Effector CD8-positive, alpha-beta T cell (primary cell): ENCODE measurements at places on chromosomes 13 and 19.

- peak; percentile 23 for DNase-seq
These were observed 26.3 kb downstream of the ZNF844 start for GRCh38 chr19:12090807-12091206.

GRCh38 chr19:38993271-38993670 lies 17.7 kb upstream of the FBXO17 start:
- no peak for DNase-seq

DNA sequence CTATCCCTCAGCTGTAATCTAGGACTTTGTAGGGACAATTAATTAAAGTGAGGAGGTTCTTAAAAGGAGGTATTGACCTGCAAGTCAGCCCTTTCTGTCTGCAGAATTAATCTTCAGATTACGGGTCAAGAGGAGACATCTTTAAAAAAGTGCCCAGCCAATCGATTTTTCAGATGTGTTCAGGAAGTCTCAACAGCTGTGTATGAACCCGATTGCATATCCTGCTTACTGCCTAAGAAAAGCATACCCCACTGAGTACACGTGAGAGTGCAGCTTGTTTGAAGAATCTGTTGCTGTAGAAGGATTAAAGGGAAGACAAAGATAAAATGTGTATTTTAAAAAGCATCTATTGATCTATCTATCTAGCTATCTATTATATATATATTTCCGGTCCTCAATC lies 1194.5 kb downstream of the UQCRFS1 start:
- no peak for DNase-seq

DNA sequence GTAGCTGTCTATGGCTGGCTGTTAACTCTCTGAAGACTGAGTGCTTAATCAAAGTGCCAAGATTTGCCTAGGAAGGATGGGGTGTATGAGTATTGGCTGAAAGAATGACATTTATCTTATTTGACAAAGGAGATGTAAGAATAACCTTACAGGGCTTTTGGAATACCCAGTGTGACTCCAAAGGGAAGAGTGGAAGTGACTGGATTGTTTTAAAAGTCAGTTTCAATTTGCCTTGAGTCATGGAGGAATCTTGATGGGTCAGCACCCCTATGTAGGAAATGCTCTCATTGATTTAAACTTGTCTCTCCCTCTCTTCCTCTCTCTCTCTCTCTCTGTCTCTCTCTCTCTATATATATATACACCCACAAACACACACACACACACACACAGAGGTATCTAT lies 118.4 kb upstream of the CLDN10 start:
- no peak for DNase-seq

- DNase-seq = no peak
These were observed 197.1 kb upstream of the TSHZ3 start for GRCh38 chr19:31546205-31546960.

- DNase-seq = no peak
These were observed 11.8 kb downstream of the COL4A2 start for GRCh38 chr13:110318920-110319319.

DNA sequence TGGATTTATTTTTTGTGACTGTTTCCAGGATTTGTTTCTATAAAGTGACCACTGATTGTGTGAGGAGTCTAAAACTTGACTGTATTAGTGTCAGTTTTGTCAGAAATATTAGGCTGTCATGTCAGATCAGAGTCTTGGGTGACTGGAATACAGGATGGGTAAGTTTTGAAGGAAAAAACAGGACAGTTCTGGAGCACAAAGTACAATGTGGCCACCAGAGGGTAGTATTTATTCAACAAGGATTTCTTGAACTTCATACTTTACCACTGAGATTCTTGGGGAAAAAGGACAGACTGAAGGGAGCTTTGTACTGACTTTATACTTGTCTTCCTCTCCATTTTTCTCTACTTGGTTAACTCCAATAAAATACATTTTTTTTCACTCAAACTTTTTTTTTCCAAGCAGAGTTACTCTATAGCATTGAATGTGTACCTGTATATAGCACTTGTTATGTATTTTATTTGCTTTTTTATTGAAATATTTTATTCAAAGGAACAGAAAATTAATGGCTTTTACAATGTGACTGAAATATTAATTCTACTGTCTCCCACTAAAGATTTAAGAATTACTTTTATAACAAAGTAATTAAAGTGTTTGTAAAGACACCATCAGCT lies 51.1 kb downstream of the LMO7 start:
- no peak for DNase-seq

DNA sequence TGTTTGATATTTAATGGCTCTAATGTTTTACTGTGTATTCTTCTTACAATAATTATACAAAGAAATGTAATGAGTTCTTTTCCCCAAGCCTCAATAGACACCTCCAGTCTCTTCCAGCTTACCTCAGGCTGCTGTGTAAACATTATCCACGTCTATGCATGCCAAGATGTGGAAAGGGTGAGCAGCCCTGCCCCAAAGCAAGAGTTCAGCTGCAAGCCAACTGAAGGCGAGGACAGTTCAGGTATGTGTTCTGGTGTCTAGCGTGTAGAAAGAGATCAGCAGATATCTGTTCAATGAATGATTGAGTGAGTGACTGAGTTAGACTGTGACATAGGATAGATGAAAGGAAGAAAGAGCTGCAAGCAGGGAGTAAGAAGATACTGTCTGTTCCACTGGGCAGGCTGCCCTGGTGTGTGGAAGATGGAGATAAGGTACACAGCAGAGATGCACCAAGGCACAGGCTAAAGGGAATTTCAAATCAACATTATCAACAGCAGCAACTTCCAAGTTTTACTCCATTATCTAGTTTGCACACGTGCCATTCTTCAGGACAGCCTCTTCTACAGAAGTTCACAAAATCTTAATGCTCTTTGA lies 66.0 kb downstream of the LATS2 start:
- DNase-seq = no peak

GRCh38 chr13:99828123-99828522 lies 143.4 kb downstream of the ZIC5 start:
- DNase-seq = no peak

- DNase-seq = no peak
These were observed 46.9 kb downstream of the ITGBL1 start for GRCh38 chr13:101499406-101499805.

GRCh38 chr13:83229574-83230305 lies 652.5 kb downstream of the SLITRK1 start:
- DNase-seq = no peak

DNA sequence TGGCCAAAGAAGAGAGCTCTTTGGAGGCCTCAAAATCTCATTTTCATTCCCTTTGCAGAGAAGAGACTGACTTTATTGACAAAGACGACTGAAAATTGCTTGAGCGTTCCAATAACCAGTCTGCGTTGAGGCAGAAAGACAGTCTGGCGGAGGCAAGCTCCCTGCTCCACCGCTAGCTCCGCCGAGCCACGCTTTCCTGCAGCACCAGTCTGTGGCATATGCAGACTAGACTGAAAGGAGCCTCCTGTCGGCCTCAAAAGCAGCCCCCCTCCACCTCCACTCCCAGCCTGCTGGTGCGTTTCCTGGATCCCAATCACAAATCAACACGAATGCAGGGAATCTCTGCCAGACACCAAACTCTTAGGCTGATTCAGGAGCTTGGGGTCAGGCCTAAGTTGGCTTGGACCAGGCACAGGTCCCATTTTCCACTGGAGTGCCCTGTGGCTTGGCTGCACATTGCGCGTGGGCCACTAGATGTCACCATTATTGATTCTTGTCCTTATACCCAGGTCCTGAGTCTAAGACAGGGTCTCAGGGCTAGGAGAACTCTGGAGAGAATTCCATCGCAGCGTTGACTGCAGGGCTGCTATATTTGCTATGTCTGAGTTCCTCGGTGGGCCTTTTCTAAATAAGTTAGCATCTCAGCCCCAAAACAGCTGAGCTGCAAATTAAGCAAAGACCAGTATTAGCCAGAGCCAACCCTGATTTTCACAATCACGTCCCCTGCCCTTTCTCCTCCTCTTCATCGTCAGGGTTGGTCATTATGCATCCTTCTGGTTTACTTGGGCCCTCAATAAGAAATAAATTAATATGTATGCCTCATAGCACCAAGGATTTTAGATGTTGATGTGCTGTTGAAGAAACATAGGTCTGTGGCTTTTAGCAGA lies 5.2 kb upstream of the ZNF507 start:
- peak; percentile 26 for DNase-seq

GRCh38 chr19:9362905-9363304 lies at the start of gene ZNF177:
Gene ZNF177, plus strand, starts transcription at chr19:9363013. Its CDS starts 15,299 bp downstream, at chr19:9378312.
- DNase-seq = no peak

DNA sequence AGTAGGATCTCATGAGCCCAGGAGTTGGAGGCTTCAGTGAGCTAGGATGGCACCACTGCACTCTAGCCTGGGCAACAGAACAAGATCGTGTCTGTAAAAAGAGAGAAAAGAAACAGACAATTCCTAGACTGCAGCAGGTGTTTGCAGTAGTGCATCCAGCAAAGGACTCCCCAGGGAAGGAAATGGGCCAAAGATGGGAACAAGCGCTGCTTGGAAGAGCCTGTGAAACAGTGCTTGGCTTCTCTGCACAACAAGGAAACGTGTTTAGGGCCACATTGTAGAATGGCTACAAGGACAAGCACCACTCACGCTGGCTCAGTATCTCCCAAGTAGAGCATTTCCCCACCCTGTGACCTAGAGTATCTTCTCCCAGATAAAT lies 35.5 kb upstream of the LDLR start:
- DNase-seq = no peak

DNA sequence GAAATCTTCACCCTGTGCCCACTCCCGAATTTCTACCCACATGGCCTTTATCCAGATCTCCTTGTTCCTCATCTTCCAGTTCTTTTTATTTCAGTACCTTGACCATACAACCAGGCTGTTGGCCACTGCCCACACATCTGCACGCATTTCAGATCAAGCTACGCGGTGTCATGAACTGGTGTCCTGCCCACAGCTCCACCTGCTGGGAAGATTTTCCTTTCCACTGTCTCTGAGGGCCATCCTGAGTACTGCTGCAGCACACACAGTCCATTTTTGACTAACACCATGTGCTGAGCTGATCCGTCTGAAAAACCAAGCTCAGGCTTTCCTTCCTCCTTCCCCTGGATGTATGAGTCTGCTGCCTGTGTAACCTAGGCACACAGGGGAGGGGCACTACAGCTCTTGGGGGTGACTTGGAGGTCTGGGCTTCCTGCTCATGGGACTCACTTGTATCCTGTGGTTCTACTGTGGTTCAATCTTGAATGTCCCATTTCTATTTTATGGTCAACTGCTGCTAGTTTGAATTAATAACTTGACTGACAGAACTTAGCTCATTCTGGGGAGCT lies 71.9 kb downstream of the WASF3 start:
- DNase-seq = no peak

- DNase-seq = no peak
These were observed 67.3 kb upstream of the KLF12 start for GRCh38 chr13:74201530-74201929.

- no peak for DNase-seq
These were observed 17.3 kb downstream of the NUFIP1 start for GRCh38 chr13:44971656-44972595.

DNA sequence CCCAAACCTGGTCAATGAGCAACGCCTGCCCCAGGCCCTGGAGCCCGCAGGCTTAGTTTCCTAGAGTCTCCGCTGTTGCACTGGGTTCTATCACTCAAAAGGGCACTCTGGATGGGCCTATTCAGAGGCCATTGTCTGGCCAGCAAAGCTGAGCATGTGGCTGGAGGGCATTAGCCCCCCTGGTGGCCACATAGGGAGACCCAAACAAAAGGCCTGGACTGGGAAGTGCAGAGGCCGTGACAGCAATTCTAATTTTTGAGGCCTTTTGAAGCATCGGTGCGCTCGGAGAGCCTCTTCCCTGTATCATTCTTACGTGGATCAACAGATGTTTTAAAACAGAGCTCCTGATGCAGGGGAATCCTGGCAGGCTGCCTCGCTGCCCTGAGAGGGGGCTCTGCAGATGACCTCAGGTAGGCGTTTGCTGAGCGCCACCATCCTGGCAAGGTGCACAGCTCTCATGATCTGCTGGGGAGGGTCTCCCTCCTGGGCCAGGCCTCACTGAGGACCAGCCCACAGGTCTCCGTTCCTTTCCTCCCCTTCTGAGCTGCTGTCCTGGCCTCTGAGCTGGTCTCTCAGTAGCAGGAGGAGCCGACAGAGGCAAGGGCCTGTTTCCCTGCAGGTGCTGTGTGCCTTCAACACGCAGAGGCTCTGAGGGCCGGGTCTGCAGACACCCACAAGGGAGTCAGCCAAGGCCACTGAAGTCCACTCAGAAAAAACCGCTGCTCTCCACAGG lies 190.5 kb downstream of the URI1 start:
- DNase-seq = no peak

DNA sequence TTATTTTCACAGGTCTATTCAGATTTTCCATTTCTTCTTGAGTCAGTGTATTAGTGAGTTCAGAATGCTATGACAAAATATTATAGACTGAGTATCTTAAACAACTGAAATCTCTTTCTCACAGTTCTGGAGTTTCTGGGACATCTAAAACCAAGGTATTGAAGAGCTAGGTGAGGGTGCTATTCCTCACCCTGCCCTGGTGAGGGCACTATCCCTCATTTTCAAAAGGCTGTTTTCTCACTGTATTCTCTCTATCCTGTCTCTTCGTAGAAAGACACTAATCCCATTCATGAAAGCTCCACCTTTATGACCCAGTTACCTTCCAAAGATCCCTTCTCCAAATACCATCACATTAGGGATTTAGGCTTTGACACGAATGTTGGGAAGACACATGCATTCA lies 1617.1 kb downstream of the PCDH9 start:
- DNase-seq = no peak

DNA sequence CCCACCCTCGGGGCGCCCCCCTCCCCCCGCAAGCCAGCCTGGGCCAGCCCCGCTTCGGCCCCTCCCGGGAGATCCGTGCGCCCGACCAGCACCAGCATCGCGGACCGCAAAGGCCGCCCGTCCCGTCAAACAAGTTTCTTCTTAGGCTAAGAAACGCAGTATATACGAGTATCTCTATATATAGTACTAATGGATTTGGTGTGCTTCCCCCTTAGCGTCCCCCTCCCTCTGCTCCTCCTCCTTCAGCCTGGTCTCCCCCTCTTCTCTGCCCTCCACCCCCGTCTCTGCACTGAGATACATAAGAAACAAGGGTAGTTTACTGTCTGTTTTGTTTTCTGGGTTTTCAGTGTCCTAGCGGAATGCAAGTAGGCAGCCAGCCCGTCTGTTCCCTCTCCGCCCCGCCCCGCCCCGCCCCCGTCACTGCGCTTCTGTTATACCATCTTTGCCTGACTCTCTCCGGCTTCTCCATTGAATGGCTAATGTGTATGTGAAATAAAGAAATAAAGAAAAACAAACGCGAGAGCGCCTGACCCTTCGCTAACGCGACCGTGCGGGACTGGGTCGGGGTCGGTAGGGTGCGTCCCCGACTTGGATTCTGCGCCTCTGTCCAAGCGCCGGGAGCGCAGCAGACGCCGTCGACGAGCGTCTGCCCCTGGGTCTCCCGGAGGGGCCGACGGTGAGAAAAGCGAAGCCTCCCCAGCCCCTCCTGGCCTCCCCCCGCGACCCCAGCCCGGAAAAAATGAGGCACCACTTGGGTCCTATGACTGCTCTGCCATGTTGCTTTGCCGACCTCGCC lies 4.2 kb downstream of the LYL1 start:
- no peak for DNase-seq

- no peak for DNase-seq
These were observed 232.0 kb upstream of the SPRY2 start for GRCh38 chr13:80572923-80573316.

- peak; percentile 8 for DNase-seq
These were observed 949 bp downstream of the RAB3A start for GRCh38 chr19:18202778-18203407.
